GM04503 (cell line): ENCODE measurements at places on chromosomes 11 and 22.

DNA sequence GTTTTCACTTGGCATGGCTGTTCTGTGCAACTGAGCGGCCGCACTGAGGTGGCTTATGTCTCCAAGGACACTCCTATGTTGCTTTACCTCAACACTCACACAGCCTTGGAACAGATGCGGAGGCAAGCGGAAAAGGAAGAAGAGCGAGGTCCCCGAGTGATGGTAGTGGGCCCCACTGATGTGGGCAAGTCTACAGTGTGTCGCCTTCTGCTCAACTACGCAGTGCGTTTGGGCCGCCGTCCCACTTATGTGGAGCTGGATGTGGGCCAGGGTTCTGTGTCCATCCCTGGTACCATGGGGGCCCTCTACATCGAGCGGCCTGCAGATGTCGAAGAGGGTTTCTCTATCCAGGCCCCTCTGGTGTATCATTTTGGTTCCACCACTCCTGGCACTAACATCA lies 2.1 kb downstream of the CLP1 start:
- DNase-seq = no peak

GRCh38 chr11:61061081-61061826 lies 41.0 kb upstream of the CD5 start:
- DNase-seq = no peak

DNA sequence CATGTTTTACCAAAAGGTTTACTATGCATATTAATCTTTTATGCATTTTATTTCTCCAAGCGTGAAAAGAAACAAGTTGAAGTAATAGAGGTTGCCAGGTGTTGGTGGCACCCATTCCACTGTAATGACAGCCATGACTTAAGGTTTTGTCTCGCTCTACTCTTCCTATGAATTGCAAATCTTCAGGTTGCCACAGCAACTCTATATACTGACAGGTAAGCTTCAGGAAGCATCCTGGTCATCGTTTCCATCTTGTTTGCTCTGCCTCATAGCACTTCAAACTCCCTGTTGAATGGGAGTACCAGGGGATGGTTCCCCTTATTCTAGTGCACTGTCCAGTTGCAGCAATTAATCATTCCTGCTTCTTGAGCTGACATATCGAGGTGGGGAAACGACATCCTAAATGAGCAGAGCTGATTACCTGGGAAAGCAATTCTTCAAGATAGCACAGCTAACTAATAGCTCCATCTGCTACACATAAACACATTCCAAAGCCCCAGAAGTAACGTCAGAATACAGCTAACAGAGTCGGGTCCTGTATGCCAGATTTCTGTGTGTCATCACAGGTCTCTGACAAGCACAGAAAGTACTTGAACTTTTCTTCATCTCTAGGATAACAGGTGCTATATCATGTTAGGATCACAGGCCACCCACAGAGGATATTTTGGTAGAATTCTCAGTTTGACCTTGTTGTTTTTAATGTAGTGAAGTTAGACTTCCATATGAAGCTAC lies 80.3 kb downstream of the CADM1 start:
- DNase-seq = no peak

DNA sequence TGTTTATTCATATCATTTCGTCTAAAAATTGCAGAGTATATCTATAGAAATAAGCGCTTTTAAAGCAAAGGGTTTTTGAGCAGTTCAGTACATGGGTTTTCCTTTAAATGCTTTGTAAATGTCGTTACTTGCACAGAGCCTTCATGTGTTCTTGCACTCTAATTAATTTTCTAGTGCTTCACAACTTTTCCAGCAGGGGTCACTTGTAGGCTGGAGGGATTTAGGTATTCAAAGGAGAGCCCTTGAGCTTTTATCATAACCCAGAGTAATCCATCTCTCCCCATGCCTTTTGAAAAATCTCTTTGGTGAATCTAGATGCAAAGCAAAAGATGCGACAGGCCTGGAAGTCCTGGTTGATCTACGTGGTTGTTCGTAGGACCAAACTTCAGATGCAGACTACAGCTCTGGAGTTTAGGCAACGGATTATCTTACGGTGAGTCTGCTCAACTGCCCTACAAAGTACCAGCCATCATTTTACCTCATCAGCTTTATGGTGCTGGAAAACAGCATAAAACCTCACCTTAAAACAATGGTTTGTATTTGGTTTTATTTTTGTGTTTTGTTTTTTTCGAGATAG lies 60.4 kb downstream of the SFI1 start:
- no peak for DNase-seq

DNA sequence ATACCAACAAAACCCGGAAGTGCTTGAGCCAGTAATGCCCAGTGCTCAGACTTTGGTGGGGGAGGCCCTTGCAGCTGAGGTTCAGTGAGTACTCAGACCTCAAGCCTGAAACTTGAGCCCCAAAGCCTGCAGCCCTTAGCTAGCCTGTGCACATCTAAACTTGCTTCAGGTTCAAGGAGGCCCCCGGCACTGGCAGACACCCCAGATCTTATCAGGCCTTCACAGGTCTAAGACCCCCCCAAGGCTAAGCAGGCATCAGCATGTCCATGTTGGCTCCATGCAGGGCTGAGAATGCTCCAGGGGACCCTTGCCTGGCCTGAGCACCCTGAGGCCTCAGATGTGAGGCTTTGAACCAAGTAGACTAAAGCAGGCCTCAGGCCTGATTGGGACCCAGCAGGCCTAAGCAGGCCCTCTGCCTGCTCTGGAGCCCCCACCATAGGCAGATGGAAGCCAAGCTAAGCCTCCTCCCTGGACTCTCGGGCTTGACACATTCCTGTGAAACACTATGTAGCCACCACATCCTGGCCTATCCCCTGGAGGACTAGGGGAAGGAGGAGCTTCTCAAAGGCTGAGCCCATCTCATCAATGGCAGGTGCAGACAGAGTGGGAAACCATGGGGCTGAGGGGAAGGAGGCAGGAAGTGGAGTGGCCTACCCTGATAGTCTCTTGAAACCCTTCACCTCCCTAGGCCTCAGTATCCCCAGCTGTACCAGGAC lies 1.2 kb upstream of the CASTOR1 start:
- no peak for DNase-seq

GRCh38 chr11:77474684-77475060 lies 778 bp upstream of the PAK1 start:
- DNase-seq = no peak

- DNase-seq = no peak
Observed at GRCh38 chr11:107583629-107584195, 7.2 kb upstream of the ELMOD1 start.

DNA sequence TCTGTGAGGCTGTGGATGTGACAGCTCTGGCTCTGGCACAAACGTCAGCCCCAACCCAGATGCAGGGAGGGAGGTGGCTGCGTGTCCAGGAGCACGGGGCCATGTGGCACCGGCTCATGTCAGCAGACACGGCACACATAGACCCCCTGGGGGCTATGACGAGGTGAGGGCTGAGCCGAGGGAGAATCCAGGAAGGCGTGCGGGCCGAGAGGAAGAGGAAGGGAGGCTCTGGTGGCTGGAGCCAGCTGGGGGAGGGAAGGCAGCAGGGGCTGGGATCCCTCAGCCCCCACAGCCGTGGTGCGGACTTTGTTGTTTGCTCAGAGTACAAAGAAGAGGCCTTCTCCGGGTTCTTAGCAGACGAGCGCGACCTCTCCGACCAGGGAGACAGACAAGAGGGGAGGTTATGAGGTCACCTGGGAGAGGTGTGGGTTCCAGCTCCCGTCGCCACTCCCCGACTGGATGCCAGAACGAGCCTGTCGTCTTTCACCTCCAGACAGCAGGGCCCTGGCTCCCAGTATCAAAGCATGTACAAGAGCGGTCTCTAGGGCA lies 46.1 kb downstream of the CDKN1C start:
- DNase-seq = no peak

DNA sequence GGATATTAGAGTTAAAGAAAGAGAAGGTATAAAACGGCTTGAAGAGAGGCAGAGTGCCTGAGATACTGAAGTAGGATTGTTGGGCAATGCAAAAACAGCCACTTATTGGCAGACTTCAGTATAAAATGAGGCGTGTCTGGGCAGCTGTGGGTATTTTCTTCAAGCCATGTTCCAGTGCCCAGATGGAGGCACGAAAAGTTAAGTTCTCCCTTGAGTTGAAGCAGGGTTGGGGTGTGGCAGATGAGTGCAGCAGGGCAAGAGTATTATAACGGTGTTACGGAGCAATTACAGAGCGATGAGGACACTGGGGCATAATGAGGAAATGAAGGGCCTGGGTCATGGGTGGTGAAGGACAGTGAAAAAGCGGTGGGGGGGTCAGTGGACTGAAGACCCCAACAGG lies 73.7 kb upstream of the CREB3L1 start:
- no peak for DNase-seq

GRCh38 chr22:22157348-22157725 lies 87.2 kb upstream of the VPREB1 start:
- DNase-seq = no peak

DNA sequence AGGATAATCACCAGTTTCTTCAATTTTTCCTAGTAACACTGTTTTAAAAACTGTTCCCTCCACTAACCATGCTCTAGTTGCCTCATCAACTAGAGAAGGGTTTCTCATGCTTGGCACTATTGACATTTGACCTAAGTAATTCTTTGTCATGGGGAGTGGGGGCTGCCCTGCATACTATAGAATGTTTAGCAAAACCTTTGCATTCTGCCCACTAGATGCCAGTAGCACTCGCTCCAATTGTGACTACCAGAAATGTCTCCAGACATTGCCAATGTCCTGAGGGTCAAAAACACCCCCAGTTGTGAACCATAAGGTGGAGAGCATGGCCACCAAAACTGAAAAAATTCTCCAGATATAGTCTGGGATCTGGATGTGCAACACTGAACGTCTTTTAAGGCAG lies 27.6 kb upstream of the BMAL1 start:
- no peak for DNase-seq

- DNase-seq = no peak
Observed at GRCh38 chr11:23974601-23975000, 522.3 kb upstream of the LUZP2 start.

DNA sequence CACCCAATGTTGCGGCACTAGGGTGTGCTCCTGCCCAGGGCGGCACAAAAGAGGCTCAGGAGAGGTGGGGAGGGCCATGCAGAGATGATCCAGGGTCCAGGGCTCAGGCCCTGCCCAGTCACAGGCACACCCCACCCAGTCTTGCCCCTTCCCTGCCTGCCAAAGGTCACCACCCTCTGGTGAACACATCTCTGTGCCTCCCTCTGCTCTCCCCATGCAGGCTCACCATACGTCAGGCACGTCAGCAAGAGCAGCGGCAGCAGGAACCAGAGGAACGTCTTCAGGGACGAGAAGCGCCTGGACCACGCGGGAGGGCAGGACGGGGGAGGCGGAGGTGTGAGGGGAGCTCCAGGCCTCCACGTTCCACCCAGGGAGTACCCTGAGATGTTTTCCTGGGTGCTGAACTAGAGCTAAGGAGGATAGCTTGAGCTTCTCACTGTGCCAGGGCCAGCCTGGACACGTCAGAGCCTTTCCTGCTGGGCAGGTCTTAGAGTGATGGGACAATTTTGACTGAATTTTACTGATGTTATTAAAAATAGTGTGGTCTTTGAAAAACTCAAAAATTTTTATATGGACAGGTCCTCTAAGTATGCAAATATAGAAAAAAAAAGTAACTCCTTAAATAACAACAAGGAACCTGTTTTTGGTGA lies 7.2 kb downstream of the SUN2 start:
- DNase-seq = no peak

DNA sequence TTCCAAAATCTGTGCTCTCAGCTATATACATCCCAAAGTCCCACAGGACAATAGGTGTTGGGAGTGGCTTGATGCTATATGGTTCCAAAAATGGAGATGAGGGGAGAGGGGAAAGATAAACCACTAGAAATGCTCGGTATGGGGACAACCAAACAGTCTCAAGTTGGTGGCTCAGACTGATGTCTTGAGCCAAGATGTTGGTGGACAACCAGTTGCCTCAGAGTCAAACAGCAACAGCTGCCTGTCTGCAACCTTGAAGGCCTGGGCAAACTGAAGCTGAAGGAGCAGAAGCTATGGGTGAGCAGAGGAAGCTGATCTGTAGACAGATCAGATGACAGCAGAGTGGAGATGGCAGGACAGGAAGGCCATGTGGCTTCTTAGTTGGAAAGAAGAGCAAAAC lies 4.0 kb downstream of the RRP8 start:
- no peak for DNase-seq

GRCh38 chr11:34898474-34898873 lies 17.7 kb downstream of the APIP start:
- DNase-seq = no peak

- no peak for DNase-seq
Observed at GRCh38 chr11:96470521-96470920, 80.7 kb downstream of the JRKL start.

- no peak for DNase-seq
Observed at GRCh38 chr22:23834406-23834792, 4.4 kb downstream of the DERL3 start.

GRCh38 chr11:1896923-1897322 lies 5.2 kb upstream of the PRR33 start:
- no peak for DNase-seq

DNA sequence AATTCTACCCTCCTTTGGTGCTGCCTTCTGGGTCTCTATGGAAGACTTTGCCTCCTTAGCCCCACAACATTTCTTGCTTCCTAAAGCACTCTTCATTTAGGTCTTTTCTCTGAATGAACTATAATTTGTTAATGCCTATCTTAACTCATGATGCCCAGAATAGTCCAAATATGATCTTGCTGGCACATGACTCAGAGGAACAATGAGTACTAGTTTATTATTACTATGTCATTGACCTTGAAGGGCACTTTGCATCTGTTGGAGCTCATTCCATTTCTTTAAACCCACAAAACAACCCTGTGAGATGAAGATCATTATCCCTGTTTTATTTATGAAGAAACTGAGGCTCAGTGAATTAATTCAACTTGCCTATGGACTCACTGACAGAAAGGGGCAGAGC lies 320.2 kb upstream of the PLET1 start:
- DNase-seq = no peak

GRCh38 chr11:129967996-129968395 lies 34.6 kb downstream of the PRDM10 start:
- DNase-seq = no peak

- DNase-seq = no peak
Observed at GRCh38 chr11:35792148-35792845, 129.7 kb downstream of the TRIM44 start.

DNA sequence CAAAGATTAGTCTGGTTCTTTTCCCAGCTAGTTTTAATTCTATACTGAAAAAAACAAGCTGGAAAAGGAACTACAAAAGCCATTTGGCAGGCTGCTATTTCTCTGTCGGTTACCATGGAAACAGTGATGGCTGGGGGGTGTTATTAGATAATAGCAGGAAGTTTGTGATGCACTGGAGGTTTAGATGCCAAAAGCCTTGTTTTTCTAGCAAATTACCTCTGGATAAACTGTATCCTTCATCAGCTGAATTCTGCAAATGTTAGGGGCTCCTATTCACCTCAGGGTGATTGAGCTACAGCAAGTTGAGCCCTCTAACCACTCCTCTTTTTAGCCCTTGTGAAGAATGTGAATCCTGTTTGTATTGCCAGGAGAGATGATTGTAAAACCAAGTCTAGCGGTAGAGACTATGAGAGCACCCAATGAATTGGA lies 25.2 kb downstream of the ALKBH3 start:
- DNase-seq = no peak
